ENCODE measurements at places on chromosomes 1 and 21.

GRCh38 chr1:224565186-224565585 is 50.9 kb upstream of the CNIH3 start:
- H3K36me3 ChIP-seq: no peaks in the 10 kb centered on the region
- no peak overlapping the region for H3K27ac ChIP-seq
- H3K4me3 ChIP-seq: no peak overlapping the region
- H3K4me1 ChIP-seq: no peaks in the 10 kb centered on the region

DNA sequence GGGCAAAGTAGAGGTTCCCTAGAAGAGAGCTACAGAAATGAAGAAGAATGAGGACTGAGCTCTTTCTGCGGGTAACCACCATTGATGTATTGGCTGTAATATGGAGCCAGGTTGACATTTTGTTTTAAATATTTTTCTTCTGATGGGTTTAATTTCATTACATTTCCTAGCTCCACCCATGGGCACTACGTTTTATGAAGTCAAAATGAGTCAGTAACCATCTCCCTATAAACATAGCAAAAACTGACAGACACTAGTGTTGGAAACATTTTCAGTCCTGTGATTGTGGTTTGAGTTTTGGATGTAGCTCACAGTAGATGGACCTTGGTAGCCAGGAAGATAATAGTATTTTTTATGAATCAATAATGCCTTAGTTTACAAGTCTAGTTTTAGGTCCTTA is 470.4 kb upstream of the B3GALT2 start:
- no peak overlapping the region for H3K27ac ChIP-seq
- DNase-seq: no peak
- no peak overlapping the region for H3K4me3 ChIP-seq
- no peaks in the 10 kb centered on the region for H3K36me3 ChIP-seq
- no peaks in the 10 kb centered on the region for H3K4me1 ChIP-seq

DNA sequence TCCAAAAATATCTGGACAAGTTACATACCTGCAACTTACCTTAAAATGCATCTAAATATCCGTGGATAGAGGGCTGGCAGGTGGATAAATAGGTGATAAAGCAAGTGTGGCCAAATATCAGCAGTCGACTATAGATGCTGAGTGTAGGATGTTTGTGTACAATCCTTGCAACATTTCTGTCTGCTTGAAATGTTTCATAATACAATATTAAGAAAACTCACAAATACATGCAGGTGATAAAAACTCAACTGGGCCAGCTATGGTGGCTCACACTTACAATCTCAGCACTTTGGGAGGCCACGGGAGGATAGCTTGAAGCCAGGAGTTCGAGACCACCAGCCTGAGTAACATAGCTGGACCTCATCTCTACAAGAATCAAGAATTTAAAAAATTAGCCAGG is 41.0 kb downstream of the ACTA1 start:
- no peak overlapping the region for H3K4me3 ChIP-seq
- DNase-seq: peak; percentile 71
- H3K4me1 ChIP-seq: no peaks in the 10 kb centered on the region

- H3K27ac ChIP-seq: no peak overlapping the region
- no peaks in the 10 kb centered on the region for H3K36me3 ChIP-seq
- no peaks in the 10 kb centered on the region for H3K27me3 ChIP-seq
Observed at GRCh38 chr21:28229814-28230213, 762.9 kb downstream of the LTN1 start.

GRCh38 chr1:232574889-232575762 is 54.8 kb downstream of the SIPA1L2 start:
- peaks cover 13% of the 10 kb centered on the region for H3K4me1 ChIP-seq
- no peaks in the 10 kb centered on the region for H3K36me3 ChIP-seq
- H3K27me3 ChIP-seq: no peaks in the 10 kb centered on the region
- peak; percentile 67 for DNase-seq
- H3K4me3 ChIP-seq: no peak overlapping the region
- H3K27ac ChIP-seq: no peak overlapping the region

DNA sequence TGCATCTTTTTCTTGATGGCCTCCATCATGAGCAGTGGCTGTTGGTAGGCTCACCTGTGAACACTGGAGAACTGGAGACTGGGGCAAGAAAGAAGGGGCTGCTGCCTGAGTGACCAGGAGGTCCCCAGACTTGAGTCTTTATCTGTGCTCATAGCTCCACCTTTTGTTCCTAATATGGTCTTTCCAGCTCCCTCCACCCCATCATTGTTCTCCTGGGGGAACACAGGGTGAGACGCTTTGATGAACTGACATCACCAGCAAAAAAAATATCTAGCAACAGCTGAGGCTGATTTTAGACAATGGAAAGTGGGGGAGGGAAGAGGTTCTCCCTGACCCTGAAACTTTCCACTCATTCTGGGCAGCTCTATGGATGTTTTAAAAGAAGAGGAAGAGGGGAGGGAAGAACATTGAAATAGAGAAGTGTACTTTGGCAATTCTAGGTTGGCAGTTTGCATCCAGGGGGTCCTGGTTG is at the start of gene TPM3:
Gene TPM3 (minus strand): TSS at position 111 of the 472 bp plus-strand sequence. CDS start 82 bp downstream, at position 29.
- H3K36me3 ChIP-seq: no peaks in the 10 kb centered on the region
- no peaks in the 10 kb centered on the region for H3K27me3 ChIP-seq

DNA sequence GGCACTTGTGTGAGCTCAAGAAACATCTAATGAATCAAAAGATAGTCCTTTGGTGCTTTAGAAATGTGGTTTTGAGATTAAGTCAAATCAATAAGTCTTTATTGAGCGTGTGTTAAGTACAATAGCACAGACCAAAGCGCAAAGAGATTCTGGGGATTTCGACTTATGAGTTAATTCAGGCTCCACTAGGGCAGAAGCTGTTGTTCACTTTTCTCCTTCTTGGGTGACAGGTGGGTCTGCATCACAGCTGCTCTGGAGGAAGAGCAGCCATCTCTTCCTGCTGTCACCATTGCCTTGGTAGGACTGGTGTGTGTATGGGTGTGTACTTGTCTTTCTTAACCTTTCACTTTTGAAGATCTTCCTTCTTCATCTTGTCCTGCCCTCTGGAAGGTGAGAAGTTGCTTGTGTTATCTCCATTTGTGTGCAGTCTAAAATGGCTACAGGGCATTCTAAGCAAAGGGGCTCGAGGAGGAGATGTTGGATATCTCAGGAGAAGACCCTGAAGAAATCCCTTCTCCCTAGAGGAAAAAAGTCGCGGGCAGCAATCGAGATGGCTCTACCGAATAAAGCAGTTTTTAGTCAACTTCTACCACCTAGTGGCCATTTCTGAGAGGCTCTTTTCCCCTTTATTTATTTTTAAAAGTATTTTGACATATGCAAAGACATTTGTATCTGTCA is 22.9 kb upstream of the DISC1 start:
- no peaks in the 10 kb centered on the region for H3K36me3 ChIP-seq
- DNase-seq: peak; percentile 18
- no peak overlapping the region for H3K27ac ChIP-seq
- H3K4me1 ChIP-seq: peaks cover 5% of the 10 kb centered on the region
- H3K4me3 ChIP-seq: no peak overlapping the region
- H3K27me3 ChIP-seq: no peaks in the 10 kb centered on the region

GRCh38 chr1:184507165-184507564 is 120.3 kb downstream of the C1orf21 start:
- peaks cover 4% of the 10 kb centered on the region for H3K4me1 ChIP-seq
- no peaks in the 10 kb centered on the region for H3K36me3 ChIP-seq
- no peak for DNase-seq
- no peak overlapping the region for H3K4me3 ChIP-seq
- H3K27ac ChIP-seq: no peak overlapping the region

DNA sequence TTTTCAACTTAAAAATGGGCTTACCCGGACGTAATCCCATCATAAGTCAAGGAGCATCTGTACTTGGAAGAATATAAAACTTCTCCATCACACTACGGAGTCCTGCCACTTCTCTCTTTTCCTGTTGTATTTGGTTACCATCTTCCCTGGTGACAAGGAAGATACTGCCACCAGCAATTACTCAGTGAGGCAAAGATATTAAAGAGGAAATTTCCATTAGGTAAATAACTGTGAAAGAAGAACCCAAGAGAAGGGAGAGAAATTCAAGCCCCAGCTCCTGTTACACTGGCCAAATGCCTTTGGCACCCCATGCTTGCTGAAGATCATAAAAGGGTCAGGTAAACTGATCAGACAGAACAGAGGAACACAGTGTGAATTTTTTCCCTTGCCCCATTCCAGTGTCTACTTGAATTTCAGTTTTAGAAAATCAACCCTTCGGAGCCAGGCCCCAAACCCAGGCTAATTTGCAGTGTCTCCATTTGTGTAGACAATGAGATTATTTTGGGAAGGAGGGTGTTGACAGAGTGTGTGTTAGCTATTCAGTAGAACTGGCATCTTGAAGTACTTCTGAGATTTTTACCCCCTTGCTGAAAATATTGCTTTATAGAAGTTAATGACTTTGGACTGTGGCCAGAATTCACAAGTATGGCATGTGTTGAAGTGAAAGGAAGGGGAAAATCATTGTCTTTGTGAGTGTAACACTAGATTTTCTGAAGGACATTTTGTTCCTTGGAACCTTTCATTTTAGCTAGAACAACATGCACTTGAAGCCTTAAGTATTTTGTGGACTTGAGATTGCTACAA is 167.1 kb downstream of the DHRS3 start:
- peaks cover 3% of the 10 kb centered on the region for H3K36me3 ChIP-seq
- no peak for DNase-seq

GRCh38 chr1:17802164-17802563 is 47.0 kb downstream of the ACTL8 start:
- no peaks in the 10 kb centered on the region for H3K27me3 ChIP-seq
- H3K36me3 ChIP-seq: no peaks in the 10 kb centered on the region
- H3K27ac ChIP-seq: no peak overlapping the region

- DNase-seq: peak; percentile 81
- no peaks in the 10 kb centered on the region for H3K27me3 ChIP-seq
- H3K4me1 ChIP-seq: peaks cover 4% of the 10 kb centered on the region
- H3K4me3 ChIP-seq: no peak overlapping the region
- H3K36me3 ChIP-seq: no peaks in the 10 kb centered on the region
Observed at GRCh38 chr1:187840557-187840956, 1011.8 kb downstream of the PLA2G4A start.

GRCh38 chr21:44701541-44701940 is 4.6 kb downstream of the KRTAP10-12 start:
- H3K27me3 ChIP-seq: peaks cover 14% of the 10 kb centered on the region
- H3K4me3 ChIP-seq: no peak overlapping the region
- no peak overlapping the region for H3K27ac ChIP-seq

- no peak overlapping the region for H3K4me3 ChIP-seq
- H3K27ac ChIP-seq: no peak overlapping the region
- no peaks in the 10 kb centered on the region for H3K27me3 ChIP-seq
- no peaks in the 10 kb centered on the region for H3K4me1 ChIP-seq
- no peaks in the 10 kb centered on the region for H3K36me3 ChIP-seq
- DNase-seq: no peak
Observed at GRCh38 chr1:182367926-182368325, 23.7 kb downstream of the GLUL start.
